ENCODE measurements at places on chromosomes 5 and 9.

GRCh38 chr9:114121227-114122135 is 22.4 kb upstream of the KIF12 start:
- DNase-seq: no peak

DNA sequence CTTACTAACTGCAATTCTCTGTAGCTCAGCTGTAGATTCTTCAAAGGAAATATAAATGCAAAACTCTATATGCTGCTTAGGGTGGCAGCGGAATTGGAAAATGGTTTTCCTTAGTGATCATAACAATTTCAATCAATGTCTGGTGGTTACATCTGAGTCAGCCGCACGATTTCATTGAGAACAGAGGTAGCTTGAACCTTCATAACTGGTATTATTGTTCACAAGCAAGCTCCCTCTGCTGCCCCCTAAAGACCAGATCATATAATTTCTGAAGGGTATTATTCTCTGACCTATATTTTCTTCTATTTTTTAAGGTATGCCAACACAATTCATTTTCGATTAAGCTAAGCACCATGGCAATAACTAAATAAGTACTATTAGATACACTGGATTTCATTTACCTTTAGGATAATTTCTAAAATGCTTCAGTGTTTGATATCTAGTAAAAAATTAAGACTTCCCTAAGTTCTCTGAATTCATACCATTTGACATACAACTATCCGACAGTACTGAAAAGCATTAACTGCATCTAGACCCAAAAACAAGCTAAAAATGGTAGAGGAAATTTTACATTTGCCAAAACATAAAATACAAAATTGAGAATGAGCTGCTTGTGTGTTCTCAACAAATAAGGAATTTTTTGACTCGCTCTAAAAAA is 181.1 kb upstream of the SPEF2 start:
- no peak for DNase-seq

DNA sequence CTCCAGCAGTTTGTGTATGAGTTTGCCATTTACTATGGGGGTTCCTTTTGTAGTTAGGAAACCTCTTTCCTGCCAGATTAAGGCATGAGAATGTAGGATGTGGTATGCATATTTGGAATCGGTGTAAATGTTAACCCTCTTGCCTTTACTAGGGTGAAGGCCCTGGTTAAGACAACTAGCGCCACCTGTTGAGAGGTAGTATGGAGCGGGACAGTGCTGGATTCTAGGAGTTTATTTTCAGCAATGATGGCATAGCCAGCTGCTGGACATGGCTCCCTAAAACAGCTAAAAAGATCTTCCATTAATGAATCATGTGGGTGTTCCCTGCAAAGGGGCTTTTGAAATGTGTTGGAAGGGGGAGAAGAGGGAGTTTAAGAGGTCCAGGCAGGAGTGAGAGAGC is 30.7 kb upstream of the GPX3 start:
- no peak for DNase-seq

GRCh38 chr5:34743878-34744277 is 87.8 kb downstream of the RAI14 start:
- DNase-seq: no peak

GRCh38 chr5:158591301-158591863 is 508.3 kb downstream of the EBF1 start:
- no peak for DNase-seq

GRCh38 chr5:93585767-93586385 is 2.9 kb downstream of the NR2F1 start:
- DNase-seq: no peak

GRCh38 chr5:159332800-159333544 is 2.7 kb upstream of the IL12B start:
- no peak for DNase-seq

DNA sequence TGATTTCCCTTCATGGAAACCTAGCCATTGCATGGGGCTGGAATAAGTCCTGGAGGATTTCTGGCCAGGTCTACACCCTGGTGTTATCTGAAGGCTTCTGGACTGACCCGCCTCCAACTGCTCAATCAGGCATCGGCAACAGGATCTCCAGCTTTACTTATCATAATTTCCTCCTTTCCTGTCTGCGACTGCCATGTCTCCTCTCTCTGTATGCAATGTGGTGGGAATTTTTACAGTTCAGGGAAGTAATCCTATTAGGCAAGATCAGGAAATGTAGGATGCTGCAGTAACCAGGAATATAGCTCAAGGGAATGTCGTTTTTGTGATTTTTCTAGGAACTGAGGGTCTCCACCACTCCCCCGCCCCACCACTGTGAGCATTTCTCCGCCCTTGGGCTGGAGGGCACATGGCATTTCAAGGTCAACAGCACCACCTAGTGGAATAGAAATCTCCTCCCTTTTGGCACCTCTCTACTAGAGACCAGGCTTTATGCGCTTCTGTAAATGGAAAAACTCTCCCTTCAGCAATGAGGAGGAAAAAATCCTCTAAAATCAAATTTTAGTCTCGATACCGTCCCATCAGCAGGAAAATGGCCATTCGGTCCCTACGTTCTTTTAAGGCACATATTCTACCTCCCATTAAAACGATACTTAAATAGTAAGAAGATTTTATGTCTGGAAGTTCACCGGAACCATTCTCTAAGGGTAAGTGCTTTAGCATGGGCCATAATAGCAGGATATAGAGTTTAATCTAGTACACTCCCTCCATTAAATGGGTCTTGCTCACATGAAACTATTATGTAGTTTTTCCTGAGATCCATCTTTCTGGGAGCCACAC is 93.0 kb downstream of the YTHDC2 start:
- no peak for DNase-seq

DNA sequence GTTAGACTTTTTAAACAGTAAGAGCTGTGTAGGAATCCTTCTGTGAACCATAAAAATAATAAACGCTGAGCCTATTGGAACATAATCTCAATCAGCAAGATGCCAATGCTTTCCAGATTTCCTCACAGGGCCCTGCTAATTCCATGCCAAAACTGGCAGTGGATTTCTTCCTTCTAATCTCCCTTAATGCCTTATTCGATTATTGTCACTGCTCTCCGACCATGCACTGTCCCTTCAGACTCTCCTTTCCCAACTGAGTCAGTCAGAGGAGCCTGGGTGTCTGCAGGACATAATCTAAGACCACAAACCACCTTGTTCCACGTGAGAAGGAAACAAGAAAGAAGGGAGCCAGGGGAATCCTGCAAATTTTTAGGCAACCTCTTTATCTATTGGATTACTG is at the start of gene GABRA6:
TSS of gene GABRA6 (plus strand) at position 261 of the 400 bp plus-strand sequence. CDS start 269 bp downstream, outside the sequence.
- DNase-seq: no peak

DNA sequence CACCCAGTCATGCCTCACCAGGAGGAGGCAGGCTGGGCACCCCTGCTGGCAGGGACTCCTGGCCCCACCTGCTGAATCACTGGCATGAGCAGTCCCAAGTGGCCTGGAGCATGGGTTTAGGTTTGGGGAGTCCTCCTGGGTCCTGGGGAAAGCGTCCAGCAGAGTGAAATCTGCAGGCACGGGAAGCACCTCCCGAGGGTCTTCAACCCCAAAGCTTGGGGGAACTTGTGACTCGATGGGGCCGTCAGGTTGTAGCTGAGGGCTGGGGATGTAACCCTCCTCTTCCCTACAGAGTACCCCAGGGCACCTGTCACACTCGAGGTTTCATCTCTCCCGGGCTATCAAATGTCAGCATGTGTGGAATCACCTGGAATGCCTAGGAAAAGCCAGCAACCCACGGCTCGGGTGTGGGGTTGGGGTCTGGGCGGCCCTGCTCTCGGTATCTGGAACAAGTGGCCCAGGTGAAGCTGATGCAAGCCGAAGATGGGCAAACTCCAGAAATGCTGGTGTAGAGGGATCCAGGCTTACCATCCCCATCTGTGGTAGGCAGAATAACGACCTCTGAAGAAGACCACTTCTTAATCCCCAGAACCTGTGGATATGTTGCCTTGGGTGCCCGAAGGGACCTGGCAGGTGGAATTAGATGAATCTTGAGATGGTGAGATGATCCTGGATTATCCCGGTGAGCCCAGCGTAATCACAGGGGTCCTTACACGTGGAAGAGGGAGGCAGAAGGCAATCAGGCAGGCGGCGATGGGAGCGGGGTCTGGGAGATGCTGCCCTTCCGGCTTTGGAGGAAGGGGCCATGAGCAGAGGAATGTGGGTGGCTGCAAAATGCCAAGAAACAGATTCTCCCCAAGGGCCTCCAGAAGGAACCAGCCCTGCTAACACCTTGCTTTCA is 6.1 kb upstream of the RASGEF1C start:
- DNase-seq: no peak

DNA sequence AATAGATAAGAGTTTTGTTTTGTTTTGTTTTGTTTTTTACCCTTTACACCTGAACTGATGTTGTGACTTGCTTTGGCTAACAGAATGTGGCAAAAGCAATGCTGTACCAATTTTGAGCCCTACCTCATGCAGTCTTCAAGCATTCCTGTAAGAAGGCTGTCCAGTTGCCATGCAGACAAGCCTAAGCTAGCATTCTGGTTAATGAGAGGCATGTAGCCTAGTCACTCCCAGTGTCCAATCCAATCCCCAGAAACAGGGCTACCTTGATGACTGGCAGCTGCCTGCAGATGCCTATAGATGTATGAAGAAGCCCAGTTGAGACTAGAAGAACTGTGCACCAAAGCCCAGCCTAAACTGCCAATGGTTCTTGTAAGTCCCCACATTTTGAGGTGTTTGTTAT is 9.4 kb upstream of the EFNA5 start:
- no peak for DNase-seq

DNA sequence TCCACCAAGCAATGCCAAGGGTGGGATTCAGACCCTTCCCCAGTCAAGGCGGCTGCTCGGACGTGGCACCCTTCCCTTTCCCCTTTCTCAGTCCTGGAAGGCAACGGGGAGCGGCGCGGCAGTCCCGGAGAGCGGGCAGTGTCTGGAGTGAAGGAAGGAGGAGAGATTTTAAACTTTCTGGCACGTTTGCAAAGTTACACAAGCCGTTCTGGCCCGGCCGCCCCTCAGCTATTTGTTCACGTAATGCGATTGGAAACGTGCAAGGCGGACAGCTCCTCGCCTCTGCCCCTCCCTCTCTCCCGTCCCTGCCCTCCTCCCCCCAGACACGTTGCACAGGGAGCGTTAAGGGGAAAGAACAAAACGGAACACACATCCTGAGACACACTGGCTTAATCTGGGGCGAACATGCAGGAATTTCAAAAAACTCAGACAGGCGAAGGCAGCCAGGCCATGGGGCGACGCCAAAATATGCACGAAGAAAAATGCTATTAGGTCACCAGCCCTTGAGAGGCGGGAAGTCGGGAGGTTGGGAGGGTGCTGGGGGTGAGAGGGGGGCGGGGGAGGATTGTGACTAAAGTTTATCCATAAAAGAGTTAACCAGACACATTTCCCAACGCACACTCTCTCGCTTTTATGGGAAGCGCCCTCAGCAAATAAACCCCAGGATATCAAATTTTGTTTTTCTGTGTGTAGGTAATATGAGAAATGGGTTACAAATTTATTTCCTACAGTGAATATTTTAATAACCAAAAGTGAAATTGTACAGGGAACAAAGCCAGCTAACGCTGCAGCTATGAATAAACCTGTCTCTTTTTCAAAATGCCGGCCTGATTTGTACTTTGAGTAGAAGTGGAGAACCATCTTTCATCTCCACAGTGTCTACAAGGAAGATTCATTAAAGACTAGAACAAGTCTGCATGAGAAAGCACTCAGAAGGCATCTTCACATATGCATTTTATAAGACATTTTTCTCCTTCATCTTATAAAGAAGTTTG is at the start of gene LOX:
TSS of gene LOX (minus strand) at position 144 of the 995 bp plus-strand sequence. CDS start 274 bp downstream, outside the sequence.
- DNase-seq: no peak

DNA sequence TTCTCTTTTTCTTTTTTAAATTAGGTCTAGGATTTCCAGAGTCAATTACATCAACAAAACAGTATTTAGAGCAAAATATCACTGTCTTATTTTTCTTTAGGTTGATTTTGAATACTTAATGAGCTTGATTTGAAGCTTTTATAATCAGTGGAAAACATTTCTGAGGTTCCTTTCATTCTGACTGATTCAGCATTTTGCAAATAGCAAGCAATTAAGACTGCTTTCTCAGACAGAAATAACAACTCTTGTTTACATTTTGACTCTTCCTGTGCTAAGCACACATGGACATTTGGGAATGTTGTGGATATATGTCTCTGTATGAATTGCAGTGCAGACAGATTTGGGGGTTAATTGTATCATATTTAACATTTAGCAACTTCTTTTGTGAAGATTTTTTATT is 22.2 kb upstream of the MCCC2 start:
- no peak for DNase-seq

GRCh38 chr5:72760259-72760658 is 56.2 kb upstream of the TNPO1 start:
- no peak for DNase-seq

- DNase-seq: no peak
Measured at GRCh38 chr9:105678163-105678562, 15.9 kb downstream of the TAL2 start.

GRCh38 chr9:94553029-94553938 is 1.6 kb upstream of the PCAT7 start:
- DNase-seq: no peak
